ENCODE measurements at places on chromosomes 13 and 19. TPM values are rescaled to one million over a fixed set of nuclear protein-coding genes. Genes with fewer than 3 reads are reported as not detected.

GRIK5 gene
- 0.92 TPM for total RNA-seq

- no peak for DNase-seq
Measured at GRCh38 chr19:12098040-12098439, 33.5 kb downstream of the ZNF844 start.

DNA sequence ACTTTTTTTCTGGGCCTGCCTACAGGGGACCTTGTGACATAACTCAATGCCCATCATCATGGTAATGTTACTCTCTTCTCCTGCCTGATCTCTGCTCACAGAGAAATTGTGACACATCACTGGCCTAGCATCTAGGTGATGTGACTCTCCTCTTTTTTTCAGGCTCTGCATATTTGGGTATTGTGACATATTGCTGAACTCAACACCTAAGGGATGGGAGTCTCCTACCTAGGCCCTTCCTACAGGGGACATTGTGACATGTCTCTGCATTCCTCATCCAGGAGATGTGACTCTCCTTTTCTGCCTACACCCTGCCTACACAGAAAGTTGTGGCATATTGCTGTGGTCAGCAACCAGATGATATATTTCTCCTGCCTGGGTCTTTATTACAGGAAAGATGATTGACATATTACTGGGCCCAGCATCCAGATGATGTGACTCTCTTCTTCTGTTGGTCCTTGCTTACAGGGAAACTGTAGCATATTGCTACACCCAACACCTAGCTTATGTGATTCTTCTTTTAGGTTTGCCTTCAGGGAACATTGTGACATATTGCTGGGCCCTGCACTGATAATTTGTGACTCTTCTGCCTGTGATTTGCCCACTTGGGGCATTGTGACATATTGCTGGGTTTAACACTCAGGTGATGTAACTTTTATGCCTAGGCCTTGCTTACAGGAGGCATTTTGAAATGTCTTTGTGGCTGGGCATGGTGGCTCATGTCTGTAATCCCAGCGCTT is 21.0 kb upstream of the ZNF254 start:
- no peak for DNase-seq

SIAH3 gene
- total RNA-seq, result 0.04 TPM

DNA sequence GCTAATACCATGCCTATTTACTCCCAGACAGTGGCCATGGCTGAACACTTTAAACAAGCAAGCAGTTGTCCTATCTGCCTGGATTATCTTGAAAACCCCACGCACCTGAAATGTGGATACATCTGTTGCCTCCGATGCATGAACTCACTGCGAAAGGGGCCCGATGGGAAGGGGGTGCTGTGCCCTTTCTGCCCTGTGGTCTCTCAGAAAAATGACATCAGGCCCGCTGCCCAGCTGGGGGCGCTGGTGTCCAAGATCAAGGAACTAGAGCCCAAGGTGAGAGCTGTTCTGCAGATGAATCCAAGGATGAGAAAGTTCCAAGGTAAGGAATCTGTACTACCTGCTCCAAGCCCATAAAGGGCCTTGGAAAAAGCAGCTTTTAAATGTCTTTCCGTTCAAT is 8.6 kb downstream of the RFPL4AL1 start:
- no peak for DNase-seq

C19orf67 gene
- total RNA-seq, result not detected

ZNF442 gene
- 5.9 TPM for total RNA-seq

All from hepatocyte (in vitro differentiated cells).